ENCODE measurements at places on chromosomes 3 and 15.

GRCh38 chr3:72426618-72427397, 421.4 kb downstream of the SHQ1 start:
- H3K27me3 ChIP-seq: no peaks in the 10 kb centered on the region
- no peaks in the 10 kb centered on the region for H3K36me3 ChIP-seq
- H3K4me1 ChIP-seq: no peaks in the 10 kb centered on the region
- DNase-seq: no peak
- no peak overlapping the region for H3K27ac ChIP-seq

GRCh38 chr15:89115547-89115946, 27.3 kb downstream of the ABHD2 start:
- peaks cover 19% of the 10 kb centered on the region for H3K4me1 ChIP-seq
- H3K36me3 ChIP-seq: no peaks in the 10 kb centered on the region
- no peaks in the 10 kb centered on the region for H3K27me3 ChIP-seq
- peak overlapping the region; percentile 76 for H3K27ac ChIP-seq
- H3K4me3 ChIP-seq: peak overlapping the region; percentile 6

DNA sequence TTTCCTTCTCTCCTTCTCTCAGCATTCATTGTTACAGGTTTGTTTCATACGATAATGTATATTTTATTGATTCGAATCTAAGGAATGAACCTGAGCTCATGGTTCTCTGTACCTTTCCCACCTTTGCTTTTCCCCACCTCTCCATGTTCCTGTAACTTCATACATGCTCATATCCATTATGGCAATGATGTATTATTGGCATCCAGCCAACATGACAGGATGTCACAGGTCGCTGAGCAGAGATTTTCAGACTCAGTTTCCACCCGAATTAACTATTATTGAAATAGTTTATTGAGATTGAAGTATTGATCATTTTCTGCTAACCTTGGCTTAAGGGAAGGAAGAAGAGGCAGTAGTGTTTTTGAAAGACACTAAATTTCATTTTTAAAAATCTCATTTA, 64.8 kb downstream of the MAP2K5 start:
- H3K4me3 ChIP-seq: no peak overlapping the region
- H3K27me3 ChIP-seq: no peaks in the 10 kb centered on the region
- H3K27ac ChIP-seq: no peak overlapping the region
- no peaks in the 10 kb centered on the region for H3K36me3 ChIP-seq

DNA sequence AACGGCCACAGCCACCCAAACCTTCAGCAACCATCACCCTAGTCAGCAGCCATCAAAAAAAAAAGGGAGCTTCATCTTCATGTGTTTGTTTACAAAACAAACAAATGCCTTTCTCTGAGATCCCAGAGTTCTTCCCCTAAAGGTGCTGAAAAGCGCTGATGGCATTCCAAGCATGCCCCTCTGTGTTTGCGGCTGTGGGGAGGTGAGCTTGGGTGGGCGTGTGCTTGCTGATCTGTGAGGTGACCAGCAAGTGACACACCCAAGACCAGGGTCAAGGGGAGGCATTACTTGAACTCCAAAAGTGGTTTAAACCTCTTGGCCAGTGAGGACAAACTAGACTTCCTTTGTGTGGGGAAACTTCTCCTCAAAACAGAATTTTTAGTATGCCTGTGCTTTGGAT, 81.5 kb downstream of the DHX36 start:
- H3K27me3 ChIP-seq: no peaks in the 10 kb centered on the region
- no peak for DNase-seq
- no peak overlapping the region for H3K27ac ChIP-seq

Data from H1 (cell line).